ENCODE measurements at places on chromosomes 1 and 21. TPM values are rescaled to one million over a fixed set of nuclear protein-coding genes. Genes with fewer than 3 reads are reported as not detected.

Gene DNAJC28
- 0.38 TPM for polyA plus RNA-seq

GRCh38 chr1:67556297-67556900 lies 126.2 kb upstream of the SERBP1 start:
- DNase-seq, result no peak

GRCh38 chr1:49728377-49728776 lies 295.4 kb downstream of the AGBL4 start:
- DNase-seq, result no peak

DNA sequence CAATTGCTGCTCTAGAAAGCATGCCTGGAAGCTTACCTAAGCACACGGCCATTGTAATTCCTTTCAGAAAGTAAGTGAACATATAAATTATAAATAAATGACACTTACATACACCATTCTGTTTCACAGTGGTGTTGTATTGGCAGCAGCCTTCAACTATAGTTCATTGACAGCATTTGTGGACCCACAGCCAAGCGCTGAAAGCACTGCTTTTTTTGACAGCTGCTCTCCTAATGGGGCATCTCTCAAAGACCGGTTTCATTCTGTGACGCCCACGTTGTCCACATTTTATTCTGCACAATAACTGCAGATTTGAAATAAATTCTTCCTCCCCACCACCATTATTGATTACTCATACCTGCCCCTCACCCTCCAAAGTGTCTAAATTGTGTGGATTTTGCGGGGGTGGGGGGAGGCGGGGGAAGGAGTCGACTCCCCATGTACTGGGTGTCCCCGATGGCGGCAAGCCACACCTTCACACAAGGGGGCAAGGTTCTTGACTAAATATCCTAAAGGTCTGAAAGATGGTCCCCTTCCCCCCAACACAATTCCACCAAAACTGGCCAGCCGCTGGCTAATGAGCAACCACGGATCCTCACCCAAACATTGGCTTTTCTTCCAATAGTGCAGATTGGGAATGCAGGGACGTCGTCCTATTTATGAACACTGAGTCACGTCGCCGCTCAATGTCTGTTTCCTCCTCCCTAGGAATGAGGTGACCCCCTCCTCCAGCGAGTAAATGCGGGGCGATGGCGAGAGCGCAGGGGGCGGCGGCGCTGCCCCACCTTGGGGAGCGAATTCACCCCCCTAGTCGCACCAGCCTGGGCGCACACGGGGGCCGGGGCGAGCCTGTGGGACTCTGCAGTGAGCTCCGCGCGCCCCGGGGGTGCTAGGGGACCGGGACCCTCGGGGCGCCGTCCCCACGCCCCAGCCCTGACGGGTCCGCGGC lies 960 bp downstream of the RCAN1 start:
- no peak for DNase-seq

Gene MMP23B
- polyA plus RNA-seq, result 5.7 TPM

Gene PRMT6
- 10.5 TPM for polyA plus RNA-seq

DNA sequence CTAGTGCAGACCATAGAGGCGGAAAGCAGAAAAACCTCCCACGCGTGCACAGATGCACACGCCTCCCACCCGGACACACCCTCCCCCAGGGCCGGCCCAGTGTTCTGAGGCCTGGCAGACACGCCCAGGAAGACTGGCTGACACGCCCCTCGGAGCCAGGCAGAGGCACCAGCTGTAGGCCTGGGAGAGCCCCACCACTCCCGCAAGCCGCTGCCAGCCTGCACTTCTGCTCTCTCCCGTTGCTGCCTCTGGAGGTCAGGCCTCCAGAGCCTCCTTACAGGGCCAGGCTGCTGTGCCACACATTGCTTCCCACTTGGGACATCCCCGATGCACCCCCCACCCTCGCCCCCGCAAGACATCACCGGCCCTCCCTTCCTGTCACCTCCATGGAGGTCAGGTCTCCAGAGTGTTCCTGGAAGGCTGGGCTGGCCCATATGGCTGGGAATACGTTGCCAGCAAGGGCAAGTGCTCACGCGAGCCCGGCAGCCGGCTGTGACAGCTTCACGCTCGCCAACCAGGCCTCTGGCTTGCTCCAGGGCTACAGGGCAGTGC lies 40.4 kb downstream of the CASZ1 start:
- no peak for DNase-seq

- no peak for DNase-seq
Observed at GRCh38 chr21:38853421-38853919, 47.7 kb downstream of the ETS2 start.

DNA sequence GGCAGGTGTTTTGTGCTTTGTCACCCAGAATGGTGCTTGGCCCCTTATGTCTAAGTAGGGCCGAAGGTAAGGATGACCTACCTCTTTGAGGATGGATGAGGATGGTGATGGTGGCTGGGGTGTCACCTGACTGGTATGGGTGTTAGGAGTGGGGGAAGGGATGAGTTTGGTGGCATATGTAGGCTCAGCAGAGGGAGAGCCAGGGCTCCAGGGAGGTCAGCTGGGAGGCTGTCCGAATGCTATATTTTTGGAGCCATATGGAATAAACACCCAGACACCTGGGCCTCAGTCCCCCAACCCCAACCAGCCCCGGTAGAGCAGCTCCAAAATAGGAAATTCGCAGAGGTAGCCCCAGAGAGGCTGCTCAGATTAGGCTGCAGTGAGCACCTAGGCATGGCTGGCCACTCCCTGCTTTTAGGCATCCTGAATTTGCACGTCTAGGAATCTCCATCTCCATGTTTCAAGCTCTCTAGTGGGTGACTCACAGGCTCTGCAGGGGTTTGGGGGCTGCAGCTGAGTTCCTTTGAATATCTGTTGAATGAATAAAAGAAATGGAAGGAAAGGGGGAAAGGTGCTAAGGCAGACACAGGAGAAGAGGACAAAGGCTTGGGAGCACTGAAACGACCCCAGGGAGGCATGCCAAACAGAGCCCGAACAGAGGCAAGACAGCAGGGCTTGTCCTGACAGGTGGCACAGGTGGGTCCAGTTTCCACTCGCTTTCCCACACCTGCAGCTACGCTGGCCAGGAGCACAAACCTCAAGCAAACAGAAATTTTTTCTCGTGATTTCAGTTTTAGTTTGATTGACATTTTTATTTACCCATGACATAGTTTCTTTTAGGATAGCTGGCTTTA lies 135.3 kb upstream of the EDN2 start:
- DNase-seq, result no peak

Gene AK5
- 13.2 TPM for polyA plus RNA-seq

Gene DNALI1
- polyA plus RNA-seq, result 5.5 TPM

DNA sequence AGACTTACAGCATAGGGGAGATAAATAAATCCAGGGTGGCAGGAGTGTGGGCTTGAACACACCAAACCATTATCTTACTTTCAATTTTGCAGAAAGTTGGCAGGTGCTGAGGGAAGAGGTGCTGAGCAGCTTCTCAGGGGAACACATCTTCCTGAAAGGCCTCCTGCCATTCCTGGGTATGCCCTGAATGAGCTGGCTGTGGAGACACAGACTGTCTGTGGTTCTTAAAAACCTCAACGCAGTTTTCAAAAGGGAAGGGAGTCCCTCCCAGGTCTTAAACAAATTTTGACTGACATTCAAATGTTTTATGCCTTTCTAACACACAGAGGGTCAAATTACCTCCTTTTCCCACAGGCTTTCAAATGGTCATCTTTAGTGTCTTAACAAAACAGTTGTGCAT lies 166.9 kb downstream of the TNFSF18 start:
- DNase-seq, result no peak

Gene KIF21B
- polyA plus RNA-seq, result 0.10 TPM

GRCh38 chr1:5563861-5564577 lies 428.2 kb downstream of the NPHP4 start:
- no peak for DNase-seq

DNA sequence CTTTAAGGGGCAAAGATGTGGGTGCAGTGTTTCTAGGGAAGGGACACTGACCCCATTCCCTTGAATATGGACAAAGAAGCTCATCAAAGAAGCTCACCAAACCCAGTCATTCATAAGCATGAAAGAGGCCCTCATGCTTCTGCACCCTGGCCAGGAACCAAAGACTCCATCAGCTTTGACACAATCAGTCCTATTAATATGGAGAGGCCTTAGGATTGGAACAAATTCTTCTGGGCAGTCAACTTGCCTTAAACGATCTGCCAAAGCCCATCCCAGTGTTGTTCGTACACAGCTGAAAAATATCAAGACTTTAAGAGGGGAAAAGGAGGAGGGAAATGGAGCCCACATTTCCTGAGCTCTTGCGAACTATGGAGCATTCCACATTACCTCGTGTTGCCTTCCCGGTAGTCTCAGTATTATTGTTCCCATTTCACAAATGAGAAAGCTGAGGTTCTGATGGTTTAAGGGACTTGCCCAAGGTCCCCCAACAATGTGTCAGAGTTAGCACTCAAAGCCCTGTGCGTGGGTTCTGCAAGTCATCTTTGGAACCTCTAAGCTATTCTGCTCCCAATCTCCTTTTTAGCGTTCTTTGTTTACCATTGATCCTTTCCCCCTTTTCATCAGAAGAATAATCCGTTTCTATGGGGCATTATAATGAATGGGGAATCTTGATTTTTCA lies 161.9 kb downstream of the ZBTB18 start:
- DNase-seq, result no peak

Gene DENND2D
- 3.9 TPM for polyA plus RNA-seq

DNA sequence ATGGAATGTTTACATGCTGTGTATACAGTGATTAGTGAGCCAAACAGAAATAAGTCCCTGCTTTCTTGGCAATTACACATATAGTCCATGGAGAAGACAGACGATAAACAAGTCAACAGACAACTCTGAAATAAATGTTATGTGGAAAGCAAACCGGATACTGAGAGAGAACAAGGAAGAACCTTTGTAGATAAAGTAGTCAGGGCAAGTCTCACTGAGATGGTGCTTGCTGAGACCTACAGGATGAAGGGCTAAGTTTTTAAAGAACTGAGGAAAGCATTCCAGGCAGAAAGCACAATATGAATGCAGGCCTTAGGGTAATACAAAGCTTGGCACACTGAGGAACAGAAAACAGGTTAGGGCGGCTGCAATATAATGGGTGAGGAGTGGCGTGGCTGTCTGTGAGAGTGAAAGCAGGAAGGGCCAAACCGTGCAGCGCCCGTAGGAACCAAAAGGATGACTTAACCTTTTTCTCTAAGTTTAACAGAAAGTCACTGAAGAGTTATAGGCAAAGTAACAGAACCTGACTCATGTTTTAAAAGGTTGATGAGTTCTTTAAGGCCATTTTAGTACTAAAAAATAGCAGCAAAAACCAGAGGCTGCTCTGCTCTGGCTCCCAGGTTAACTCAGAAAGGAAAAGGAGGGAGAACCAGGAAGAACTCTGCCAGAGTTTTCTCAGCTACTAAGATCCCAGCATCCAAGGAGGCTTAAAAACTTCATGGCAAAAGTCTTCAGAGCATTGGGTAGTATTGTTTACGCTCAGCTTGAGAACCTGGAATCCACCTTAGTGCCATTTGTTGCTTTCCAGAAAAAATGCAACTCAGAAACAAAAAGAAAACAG lies 8.7 kb upstream of the TTF2 start:
- DNase-seq, result no peak

DNA sequence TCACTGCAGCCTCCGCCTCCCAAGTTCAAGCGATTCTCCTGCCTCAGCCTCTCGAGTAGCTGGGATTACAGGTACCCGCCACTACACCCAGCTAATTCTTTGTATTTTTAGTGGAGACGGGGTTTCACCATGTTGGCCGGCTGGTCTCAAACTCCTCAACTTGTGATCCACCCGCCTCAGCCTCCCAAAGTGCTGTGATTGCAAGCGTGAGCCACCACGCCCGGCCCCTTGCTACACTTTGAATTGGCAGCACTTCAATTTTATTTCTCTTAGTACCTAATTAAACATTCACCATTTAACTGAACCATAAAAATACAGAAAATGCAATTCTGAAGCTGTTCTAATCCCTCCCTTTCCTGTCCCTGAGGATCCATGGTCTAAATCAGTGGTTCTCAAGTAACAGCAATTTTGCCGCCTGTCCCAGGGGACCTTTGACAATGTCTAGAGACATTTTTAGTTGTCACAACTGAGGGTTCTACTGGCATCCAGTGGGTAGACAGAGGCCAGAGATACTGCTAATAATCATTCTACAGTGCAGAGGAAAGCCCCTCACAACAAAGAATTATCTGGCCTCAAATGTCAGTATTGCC lies 4.3 kb upstream of the BCL2L15 start:
- no peak for DNase-seq

DNA sequence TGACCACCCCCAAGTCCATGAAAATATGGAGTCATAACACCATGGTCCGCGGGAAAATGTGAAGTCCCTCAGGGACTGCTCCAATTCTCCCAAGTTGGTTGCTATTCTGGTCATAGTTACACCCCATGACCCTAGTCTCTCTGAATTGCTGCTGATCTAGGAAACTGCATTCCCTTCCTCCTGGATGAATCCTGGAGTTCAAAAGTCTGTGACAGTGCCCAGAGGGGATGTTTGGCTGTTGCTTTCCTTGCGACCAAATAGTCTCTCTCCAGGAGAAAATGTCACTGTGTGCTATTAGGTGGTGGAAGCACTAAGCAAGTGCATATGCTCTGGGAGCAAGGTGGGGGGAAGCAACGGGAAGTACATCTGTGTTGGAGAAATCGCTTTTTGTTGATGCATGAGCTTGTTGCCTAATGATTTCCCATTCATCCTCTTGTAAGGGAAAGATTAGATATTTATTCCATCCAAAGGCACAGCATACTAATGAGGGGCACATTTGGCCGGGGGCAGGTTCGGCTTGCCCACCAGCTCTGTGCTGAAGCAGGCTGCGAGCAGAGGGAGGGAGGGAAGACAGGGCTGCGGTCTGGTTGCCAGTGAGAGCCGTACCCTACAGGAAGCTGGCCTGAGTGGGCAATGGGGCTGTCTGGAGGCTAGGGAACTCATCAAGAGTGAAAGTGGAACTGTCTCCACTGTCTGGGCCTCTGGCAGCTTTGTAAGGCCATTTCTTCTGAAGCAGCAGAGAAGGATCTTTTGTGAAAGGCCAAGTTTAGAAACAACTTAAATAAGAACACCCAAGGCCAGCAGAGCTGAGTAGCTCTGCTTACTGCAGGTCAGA lies 27.2 kb downstream of the SYT6 start:
- DNase-seq, result no peak

- DNase-seq, result no peak
Observed at GRCh38 chr1:17060306-17060749, 6.5 kb upstream of the SDHB start.

DNA sequence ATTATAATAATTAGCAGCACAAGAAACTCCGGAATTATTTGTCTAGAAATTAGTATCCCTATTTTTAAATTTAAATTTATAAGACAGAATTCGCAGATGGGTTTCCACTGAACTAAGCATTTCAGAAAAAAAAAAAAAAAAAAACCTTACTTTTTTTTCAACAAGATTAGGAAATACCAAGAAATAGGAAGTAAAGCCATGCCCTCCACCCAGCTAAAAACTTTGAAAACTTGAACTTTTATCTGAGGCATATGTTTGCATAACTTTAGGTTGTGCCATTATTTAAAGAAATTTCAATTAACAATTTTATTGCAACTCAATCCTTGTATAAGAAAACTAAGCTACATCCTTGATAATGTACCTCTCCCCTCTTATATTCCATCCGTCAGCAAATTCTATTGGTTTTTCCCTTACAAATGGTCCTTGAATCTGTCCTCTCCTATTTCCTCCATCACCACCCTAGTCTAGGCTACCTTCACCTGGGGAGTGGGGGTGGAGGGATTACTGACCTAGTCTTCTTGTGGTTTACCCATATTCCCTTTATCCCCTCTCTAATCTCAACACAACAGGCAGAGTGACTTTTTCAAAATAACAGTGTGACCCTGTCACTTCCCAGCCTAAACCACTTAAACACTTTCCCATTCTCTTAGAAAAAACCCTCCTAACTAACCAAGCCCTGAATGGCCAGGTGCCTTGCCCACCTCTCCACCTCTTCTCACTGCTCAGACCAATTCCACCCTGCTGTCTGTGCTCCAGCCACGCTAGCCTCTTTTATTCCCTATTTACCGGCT lies 1.4 kb upstream of the EVI5 start:
- no peak for DNase-seq

- no peak for DNase-seq
Observed at GRCh38 chr1:125087247-125087646, 3902.5 kb downstream of the SRGAP2C start.

All from BJ (cell line).